ENCODE measurements at places on chromosomes 3 and 15.

DNA sequence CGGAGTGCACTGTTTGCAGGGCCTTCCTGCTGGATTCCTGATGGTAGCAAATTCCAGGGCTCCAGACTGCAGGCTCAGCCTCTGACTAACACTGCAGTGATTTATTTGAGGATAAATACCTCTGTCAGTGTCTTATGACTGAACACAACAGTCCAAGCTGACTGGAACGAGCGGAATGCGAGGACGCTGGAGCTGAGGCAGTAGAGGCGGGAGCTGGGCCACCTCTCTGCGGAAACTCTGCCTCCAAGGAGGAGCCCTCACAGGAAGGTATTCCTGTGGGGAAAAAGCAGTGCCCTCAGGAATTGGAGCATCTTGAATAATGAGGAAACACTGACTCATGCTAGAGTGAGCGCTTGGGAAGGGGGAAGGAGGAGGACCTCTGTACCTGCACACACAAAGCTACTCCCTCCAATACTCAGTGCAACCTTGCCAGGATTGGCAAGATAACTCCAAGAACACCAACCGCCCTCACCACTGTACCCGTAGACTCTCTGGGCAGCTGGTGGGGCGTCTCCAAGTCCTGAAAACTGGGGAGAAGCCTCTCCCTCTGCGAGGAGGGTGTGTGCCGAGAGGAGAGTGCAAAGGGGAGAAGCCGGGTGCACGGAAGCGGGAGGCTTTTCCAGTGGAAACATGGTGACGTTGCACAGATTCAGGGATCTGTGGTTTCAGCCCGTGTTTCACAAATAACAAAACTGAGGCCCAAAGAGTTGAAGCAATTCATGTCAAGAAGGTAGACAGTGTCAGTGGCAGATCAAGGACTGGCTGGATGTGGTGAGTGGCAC, 43.0 kb downstream of the VGLL4 start:
- no peak for DNase-seq

- DNase-seq: no peak
These were observed 52.9 kb downstream of the SIDT1 start for GRCh38 chr3:113585228-113585627.

DNA sequence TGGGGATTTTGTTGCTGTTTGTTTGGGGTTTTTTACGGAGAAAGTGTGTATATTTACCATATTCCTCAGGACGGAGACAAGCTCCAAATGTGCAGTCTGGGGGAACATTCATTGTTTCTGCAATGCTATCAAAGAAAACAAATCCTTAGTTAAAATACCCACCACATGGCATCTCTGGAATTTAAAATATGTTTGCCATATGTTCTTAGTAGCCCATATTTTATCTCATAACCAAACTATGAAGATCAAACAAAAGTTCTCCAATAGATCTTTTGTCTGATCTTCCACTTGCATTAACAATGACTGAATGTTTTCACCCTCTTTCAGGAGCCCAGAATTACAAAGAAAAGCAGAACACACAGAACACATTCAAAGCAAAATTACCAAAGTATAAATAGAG, 35.3 kb downstream of the EFHB start:
- no peak for DNase-seq

DNA sequence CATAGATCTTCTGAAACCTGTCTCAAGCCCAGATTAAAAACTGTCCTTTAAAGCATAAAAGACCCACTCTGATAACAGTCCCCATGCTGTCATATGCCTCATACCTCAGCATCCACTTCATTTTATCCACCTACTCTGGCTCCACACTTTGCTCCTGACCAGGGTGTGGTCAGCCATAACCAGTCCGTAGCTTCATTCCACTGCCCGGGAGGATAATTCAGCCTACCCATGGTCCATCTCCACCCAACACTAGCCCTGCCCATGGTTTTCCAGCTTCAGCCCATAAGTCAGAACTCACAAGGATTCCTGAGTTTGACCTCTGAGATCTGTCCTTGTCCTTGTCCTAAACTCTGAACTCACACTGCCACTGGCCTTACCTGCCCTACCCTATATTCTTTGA, 262.1 kb upstream of the MANF start:
- DNase-seq: no peak

GRCh38 chr3:30682434-30683155, 76.2 kb downstream of the TGFBR2 start:
- no peak for DNase-seq

DNA sequence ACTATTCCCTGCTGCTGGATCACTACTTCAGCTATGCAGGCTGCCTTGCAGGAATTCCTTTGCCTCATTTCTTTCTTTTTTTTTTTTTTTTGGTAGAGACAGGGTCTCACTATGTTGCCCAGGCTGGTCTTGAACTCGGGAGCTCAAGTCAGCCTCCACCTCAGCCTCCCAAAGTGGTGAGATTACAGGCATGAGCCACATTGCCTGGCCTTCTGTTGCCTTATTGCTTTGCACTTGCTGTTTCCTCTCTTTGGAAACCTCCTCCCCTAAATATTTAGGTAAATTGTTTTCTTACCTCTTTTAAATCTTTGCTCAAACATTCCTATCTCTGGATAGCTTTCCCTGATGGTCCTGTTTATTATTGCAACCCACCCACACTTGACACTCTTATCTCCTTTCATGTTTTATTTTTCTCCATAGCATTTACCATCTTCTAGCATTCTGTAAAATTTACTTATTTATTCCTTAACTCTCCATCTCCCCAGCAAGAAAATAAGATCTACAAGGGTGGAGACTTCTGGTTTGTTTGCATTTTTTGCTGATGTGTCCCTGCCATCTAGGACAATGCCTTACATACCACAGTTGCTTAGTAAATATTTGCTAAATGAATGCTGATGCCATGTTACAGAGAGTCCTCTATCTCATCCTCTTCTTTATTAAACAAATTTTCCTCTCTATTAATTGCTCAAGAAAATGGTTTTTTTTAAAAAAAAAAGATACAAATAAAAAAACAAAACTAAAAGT, 134.8 kb downstream of the P2RY1 start:
- DNase-seq: no peak

- no peak for DNase-seq
These were observed 77.8 kb upstream of the LPP start for GRCh38 chr3:188076176-188076575.

DNA sequence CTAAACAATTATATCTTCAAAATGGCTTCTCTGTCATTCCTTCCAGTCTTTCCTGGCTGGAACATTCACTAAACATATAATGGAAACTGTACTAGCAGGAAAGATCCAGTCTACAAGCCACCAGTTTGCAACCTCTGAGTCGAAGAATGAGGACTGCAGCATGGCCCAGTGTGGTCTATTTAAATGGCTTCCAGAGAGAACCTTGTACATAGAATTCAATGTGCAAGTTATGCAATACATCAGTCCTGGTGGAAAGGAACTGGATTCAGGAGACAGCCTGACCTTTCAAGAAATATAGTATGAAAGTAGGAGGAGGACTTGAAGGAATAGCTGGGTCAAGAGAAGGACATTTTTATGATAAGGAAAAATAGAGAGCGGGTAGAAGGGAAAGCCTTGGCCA, 49.9 kb downstream of the NEK10 start:
- DNase-seq: no peak

DNA sequence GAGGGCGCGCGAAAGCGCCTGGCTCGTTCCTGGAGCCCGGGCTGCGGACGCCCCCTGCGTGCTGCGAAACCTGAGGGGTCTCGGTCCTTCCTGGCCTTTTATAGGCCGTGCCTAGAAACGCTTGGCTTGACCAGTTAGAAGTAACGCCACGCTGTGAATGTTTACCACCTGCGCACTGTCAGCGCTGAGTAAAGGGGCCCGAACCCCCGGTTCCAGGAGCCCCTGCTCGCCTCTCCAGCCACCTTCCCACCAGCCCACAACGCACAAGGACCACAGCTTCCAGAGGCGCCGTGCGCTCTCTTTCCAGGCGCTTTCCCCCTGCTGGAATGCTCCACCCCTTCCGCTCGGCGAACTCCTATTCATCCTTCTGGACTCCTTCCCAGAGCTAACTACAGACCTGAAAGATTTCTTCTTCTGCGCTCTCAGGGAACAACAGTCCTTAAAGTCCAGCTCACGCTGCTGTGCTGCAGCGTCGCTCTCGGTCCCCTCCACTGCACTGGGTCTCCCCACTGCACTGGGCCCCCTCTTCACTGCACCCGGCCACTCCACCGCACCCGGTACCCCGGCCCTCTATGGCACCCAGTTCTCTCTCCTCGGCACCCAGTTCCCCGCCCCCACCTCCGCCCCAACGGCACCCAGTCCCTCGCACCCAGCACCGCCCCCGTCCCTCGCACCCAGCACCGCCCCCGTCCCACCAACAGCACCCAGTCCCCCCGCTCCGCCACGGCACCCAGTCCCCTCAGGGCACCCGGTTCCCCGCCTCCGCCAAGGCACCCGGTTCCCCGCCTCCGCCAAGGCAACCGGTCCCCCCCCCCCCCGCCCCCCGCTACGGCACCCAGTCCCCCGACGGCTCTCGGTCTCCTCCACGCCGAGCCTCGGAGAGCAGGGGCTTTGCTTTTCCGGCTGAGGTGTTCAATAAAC, 69.8 kb downstream of the SQOR start:
- DNase-seq: no peak

GRCh38 chr3:152350139-152350538, 81.4 kb downstream of the MBNL1 start:
- no peak for DNase-seq

DNA sequence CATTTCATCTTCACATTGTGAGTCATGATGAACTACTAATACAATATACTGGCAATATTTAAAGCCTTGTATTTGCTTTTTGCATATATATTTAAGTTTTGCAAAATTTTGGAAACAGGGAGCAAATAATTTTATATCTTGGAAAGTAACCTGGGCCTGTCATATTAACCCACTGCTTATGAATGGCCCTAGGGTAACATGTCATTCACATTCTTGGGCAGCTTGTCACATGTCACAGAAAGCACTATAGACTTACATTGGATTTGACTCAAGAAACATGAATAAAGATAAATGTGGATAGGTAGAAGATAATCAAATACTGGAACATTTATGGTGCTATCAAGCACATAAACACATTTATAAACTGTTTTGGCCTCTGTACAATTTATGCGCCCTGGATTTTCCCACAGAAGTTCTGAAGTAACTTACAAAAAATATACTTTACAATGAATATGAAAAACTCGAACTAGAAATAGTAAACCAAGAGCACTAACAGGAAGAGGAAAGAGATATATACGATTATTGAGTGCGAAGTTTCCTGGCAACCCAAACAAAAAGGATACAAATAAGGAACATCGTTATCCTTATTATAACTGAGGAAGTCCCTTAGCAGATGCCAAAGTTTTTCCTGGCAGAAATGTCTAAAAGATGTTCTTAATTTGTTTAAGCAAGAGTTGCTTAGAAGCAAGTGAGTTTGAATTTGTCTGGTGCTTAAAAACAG, 257.2 kb downstream of the RBMS3 start:
- no peak for DNase-seq

DNA sequence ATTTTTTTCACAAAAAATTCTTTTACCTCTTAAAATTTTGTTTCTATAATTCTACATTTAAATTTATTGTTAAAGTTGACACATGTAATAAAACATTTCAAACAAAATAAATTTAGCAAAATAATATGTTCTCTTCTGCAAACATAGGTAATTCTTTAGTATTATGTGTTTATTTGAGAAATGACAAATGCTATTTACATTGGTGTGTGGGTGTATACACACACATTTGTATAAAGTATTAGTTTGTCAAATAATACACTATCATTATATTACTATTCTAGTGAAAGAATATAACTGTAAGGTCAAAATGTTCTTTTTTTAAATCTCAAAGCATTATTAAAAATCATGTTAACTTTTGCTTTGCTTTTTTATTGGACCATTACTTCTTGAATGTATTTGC, 1370.6 kb downstream of the SI start:
- DNase-seq: no peak

- DNase-seq: no peak
These were observed 24.8 kb downstream of the LINGO1 start for GRCh38 chr15:77607894-77608261.

DNA sequence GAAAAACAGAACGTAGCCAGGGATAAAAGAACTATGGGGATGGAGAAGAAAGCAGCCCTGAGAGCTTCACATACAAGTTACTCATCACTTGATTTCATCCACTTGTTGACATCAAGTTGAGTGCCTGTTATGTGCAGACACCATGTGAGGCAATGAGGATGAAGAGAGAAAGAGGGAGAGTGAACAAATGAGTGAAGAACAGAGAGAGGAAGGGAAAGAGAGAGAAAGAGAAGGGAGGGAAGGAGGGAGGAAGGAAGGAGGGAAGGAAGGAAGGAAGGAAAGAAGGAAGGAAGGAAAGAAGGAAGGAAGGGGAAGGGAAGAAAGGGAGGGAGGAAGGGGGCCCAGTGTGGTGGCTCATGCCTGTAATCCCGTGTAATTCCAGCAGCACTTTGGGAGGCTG, 72.3 kb upstream of the SMAD3 start:
- no peak for DNase-seq

DNA sequence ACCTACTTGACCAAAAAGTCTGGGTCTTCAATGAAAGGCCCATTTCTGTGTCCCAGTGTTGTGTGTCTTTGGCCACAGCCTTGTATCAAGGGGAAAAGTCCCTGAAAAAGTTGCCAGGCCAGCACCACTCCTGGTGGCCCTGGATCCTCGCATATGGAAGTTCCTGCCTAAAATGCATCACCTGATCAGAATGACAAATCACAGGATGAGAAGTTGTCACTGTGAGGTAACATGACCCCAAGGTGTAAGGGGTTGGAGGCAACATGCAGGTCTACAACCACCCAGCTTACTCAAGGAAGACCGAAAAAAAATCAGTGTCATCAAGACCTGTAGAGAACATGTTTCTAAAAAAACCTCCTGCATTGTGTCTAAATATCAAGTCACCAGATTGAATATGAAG, 25.6 kb downstream of the PARP15 start:
- DNase-seq: no peak

- DNase-seq: no peak
These were observed 215.0 kb downstream of the PTPRG start for GRCh38 chr3:61776390-61776789.

- DNase-seq: no peak
These were observed 13.8 kb downstream of the ATP10A start for GRCh38 chr15:25849157-25849921.

DNA sequence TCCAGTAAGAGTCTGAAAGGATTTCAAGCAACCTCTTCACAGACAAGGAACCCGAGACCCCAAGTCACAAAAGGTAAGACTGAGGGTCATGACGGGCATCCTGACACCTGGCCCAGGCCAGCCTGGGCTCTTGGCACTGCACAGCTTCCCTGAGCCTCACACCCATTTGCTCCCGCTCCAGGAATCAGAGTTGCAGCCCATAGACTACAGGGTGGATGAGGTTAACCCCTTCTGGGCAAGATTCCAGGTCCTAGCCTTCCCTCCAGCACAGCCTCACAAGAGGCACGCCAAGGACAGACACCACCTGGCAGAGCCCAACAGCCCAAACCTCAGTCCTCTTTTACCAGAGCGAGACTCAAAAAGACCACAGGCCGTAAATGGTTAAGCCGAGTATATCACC, 36.2 kb downstream of the RBPMS2 start:
- no peak for DNase-seq

GRCh38 chr3:130729154-130729553, 17.5 kb downstream of the PIK3R4 start:
- no peak for DNase-seq

DNA sequence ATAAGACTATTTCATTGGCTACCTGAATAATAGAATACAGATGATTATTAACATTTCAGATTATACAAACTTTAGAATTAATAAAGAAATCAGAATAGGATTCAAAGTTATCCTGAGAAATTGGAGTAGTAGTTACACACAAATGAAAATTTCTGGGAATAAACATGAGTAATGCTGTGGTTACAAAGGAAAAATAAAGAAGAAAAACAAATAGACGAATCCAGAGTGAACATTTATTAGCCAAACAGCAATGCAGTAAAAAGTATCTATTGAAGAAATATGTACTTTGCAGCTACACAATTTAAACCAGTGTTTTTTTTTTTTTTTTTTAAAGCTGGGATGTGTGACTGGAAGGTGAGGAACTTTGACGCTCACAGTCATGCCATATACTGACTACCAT, 1159.2 kb downstream of the TUSC7 start:
- no peak for DNase-seq
